HAP-1 (cell line): ENCODE measurements at places on chromosomes 1 and 21.

DNA sequence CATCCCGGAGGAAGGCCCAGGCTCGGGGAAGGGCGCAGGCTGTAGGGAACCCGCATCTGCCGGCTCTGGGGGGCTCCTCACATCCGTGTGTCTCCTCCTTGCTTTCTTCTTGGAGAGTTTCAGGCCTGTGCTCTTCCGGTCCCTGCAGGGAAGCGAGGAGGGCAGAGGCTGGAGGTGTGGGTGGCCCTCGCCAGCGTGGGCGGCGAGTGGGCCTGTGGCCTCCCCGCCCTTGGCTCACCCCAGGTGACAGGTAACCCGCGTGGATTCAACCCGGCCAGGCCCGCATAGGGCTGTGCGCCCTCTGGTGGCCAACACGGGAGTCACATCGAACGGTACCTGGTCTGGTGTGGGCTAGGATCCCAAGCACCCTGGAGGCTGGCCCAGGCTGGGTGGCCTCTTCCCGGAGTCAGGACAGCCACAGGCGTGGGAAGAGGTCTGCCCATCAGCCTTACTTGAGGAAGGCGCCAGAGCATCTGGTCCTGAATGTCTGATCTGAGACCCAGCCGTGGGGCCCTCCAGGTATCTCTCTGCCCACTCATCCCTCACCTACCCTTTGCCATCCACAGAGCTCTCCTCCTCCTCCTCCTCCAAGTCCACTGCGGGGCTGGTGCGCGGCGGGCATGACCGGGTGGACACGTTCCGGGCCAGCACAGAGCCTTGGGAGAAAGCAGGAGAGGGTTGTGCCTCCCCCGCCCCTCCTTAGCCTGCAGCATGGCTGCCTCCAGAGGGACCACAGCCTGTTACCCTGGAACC, 9.6 kb upstream of the TNFRSF25 start:
- peak; percentile 79 for DNase-seq

GRCh38 chr21:34531399-34531798, 19.4 kb upstream of the KCNE1 start:
- DNase-seq = no peak

DNA sequence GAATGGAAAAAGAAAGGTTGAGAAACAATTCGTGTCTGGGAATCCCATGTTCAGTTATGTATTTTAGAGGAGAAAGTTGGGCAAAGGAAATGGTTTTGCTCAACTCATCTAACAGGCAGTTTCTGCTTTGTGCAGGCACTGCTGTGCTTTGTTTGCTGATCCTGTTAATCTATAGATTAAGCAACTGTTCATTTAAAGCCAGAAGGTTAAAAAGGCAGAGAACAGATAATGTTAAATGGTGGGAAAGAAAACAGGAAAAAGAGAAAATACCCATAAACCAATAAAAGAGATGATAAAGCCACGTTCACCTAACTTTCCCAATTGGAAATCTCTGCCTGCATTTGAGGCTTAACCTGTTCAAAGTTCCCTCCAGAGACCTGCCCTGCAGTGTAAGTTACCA, 70.0 kb downstream of the APP start:
- DNase-seq = no peak

DNA sequence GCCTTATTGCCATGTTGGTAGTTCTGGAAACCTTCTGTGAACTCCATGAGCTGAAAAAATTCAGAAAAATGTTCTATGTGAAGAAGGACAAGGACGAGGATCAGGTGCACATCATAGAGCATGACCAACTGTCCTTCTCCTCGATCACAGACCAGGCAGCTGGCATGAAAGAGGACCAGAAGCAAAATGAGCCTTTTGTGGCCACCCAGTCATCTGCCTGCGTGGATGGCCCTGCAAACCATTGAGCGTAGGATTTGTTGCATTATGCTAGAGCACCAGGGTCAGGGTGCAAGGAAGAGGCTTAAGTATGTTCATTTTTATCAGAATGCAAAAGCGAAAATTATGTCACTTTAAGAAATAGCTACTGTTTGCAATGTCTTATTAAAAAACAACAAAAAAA, 57.4 kb downstream of the KCNK1 start:
- DNase-seq = no peak

- DNase-seq = no peak
These were observed 246.6 kb upstream of the ADGRL2 start for GRCh38 chr1:81554108-81554507.

DNA sequence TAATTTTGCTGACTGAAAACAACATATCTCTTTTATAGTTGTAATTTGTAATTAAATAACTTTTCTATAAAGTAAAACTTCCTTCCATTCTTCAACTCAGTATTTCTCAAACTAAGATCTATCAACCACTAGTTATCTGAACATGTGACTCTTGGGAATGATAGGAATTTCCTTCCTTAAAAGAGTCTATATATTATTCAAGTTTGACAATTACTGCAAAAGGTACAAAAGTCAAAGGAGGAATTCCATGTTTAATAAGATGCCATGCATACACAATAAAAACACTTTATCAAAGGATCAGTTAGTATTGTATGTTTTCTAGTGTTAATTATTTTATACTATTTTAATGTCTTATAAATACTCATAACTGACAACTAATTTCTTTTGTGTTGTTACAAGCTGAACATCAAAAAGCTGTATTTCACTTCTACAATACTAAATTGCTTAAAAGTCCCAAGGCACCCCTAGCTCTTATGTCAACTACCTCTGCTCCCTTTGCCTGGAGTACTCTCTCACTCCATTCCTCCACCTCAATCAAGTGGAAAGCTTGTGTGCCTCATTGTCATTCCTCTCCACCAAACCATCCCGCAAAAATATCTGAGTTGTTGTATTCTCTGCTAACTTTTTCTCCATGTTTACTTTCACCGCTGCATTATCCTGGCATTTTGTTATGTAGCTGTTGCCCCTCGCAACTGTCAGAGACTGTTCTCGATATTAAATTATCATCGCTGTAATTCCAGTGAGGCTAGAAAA, 67.9 kb downstream of the SLC44A5 start:
- no peak for DNase-seq

DNA sequence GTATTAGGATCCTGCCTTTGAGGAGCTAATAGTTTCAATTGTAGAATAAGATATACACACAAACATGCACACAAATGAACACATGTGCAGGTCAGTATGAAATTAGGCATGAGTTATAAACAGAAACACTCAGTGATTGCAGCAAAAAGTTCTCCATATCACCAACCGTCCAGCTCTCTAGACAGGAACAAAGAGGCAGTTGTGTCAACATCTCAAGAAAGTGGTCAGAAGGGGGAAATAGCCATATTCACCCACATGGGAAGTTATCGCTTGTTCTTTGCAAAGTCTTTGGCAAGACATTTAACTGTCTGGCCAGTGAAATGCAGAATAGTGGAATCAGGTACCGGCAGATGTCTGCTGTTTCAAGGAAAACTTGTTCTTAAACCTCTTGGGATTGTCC, 29.4 kb upstream of the PIGC start:
- DNase-seq = no peak

DNA sequence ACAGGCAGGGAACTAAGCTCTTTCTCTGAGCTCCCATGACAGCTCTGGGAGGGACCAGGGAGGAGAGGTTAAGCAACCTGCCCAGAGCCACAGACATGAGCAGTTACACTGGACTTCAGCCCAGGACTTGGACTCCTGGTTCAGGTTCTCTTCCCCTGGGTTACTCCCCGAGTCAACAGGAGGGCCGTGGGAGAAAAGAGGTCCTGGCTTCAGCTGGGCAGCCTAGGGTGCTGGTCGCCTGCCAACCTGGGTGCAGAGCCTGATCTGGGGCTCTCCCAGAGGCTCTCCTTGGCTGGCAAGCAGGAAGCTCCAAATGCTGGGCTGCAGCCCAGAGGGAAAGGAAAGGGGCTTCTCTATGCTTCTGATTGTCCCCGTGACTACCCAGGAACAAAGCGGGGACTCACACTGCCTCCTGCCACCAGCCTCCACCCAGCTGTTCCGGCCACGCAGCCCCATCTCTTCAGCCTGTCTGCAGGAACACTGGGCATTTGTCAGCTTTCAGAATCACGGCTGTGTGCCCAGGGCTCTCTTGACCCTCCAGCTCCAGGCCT, 141.8 kb downstream of the HIVEP3 start:
- no peak for DNase-seq

GRCh38 chr1:237098541-237098940, 56.6 kb downstream of the RYR2 start:
- DNase-seq = no peak

GRCh38 chr1:172905452-172905851, 145.3 kb downstream of the TNFSF18 start:
- DNase-seq = no peak

- no peak for DNase-seq
These were observed 530.9 kb downstream of the PTPRU start for GRCh38 chr1:29767088-29767685.
